Mesothelial cell of epicardium (in vitro differentiated cells): ENCODE measurements at places on chromosomes 12 and 14.

DNA sequence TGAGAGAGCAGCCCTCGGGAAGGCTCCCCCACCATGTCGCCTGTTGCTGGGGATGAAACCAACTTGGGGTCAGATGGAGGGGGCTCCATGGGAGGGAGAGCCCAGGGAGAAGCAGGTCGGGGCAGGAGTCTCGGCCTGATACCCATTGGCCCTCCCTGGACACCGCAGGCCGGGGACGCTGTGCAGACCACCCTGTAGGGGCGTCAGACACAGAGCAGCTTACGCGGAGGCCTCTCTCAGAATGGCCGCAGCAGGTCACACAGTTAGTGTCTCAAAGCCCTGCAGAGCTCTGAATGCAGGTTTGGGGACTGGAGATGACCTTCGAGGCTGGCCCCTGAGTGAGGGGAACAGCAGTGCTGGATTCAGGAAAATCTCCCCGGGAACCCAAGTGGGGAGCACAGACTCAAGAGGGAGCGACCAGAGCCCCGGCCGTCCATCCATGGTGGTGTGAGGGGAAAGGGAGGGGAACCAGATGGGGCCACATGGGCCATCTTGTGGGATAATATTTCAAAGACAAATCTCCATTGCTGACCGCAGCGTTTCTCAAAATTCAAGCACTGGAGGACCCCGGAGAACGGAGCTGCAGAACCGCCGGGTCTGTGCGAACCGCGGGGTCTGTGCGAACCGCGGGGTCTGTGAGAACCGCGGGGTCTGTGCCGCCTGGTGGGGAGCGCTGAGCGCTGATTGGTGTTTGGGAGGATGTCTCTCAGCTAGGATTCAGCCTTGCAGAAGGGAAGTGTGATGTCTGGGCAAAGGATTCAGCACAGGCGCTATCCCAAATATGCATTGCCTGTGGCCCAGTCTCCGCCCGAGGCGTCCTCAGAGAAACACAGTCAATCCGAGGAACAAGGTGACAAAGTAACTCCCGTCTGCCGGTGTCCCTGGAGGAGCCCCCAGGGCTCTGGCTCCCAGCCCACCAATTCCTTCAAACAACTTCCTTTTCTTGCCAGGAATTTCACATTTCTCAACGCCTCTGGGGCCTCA is 324.4 kb upstream of the RTL1 start:
- DNase-seq, result peak; percentile 35

DNA sequence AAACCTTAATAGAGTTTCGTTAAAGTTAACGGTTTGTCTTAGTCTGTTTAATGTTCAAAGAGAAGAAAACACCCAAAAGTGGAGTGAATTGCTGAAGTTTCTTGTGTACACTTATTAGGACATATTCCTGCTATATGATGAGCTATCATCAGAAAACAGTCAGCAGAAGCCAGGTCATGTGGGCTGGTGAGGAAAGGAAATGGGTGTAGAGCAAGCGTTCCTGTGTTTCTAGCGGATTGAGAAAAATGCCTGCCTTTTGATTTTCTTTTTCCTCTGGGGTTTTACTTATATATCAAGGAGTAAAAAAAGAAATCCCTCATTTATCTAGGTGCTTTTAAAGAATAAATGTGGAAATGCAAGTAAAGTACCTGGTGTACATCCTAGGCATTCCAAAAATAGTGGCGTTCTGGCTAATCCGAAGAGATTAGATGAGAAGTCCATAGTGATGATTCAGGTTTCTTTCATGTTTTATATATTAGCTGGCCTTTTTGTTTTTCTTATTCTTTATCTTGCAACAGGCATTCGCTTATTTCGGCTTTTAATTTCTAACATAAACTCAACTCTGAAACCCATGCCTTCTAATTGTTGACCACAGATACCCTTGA is 50.7 kb downstream of the FLRT2 start:
- no peak for DNase-seq

DNA sequence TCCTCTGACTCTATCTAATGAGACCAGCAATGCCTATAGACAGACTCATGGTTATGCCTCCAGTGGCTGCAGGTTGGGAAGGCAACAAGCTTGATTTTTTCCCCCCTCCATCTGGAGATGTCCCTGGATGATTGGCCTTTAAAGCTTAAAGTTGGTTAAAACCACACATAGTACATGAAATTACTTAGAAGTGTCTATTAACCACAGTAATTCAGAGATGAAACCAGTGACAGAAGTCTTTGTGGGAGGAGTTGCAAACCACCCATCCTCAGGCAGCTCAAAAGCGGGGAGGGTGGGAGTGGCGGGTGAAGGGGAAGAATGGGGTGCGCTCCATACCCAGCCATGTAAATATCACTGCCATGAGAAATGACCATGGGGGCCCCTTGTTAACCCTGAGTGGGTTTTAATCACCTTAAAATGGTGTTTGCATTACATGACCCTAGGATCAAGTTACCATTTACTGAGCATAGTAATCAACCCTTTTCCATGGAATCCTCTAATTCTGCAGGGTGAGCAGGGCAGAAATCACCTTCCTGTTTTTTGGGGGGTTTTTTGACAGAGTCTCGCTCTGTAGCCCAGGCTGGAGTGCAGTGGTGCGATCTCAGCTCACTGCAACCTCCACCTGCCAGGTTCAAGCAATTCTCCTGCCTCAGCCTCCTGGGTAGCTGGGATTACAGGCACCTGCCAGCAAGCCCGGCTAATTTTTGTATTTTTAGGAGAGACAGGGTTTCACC is 133.5 kb downstream of the FOXN3 start:
- no peak for DNase-seq

DNA sequence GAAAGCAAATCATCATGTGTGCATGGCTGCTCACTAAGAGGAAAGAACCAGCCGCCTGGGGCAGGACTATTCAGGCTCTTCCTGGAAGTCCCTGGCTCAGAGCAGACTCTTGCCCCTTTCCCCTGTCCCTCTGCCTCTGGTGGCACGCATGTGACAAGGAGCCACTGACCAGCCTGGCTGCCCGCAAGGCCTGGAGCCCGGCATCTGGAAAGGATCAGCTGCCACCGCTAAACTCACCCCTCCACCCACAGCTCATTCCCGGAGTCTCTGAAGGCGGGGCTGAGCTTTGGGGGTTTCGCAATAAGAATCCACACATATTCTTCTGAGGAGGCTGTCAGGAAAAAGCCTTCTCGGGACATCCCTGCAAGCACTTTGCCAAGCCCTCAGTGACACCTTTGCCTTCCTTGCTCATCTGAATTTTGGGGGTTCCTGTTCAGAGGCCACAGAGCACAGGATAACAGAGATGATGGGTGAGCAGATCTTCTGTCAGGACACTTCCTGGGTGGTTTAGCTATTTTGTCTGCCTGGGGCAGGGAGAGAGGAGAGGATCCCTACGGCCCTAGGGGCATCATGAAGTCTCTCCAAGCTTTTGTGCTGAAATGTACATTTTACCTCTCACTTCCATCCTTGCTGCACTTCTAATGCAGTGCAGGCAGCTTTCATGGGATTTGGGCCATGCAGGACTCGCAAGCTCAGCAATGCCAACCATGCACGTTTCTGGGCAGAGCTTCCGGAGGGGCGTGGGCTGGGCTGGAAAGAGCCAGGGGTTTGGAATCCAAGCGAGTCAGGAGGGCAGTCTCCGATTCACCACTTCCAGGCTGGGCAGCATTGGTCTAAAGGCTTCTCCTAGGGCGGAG is 124.8 kb upstream of the MAP1LC3B2 start:
- DNase-seq, result peak; percentile 68

DNA sequence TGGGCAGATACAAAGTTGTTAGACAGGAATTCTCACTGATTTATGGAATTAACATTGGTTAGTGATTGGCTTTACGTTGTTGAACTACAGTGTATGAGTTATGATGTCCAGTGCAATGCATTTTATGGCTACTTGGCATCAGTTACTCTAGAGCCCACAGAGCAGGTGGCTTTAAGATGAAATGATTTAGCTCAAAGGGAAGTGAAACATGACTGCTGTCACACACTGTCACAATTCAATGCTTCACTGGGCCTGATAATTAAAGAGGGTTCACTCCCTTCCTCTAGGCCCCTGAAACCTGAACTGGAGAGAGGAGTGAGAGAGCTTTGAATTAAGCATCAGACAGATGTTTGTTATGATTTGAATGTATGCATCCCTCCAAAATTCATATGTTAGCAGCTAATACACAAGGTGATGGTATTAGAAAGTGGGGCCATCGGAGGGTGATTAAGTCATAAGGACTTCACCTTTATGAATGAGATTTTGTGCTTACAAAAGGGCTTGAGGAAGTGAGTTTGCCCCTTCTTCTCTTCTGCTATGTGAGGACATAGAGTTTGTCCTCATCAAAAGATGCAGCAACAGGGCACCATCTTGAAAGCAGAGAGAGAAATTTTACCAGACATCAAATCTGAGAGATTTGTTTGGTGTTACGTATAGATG is 175.8 kb upstream of the GRIN2B start:
- DNase-seq, result no peak

DNA sequence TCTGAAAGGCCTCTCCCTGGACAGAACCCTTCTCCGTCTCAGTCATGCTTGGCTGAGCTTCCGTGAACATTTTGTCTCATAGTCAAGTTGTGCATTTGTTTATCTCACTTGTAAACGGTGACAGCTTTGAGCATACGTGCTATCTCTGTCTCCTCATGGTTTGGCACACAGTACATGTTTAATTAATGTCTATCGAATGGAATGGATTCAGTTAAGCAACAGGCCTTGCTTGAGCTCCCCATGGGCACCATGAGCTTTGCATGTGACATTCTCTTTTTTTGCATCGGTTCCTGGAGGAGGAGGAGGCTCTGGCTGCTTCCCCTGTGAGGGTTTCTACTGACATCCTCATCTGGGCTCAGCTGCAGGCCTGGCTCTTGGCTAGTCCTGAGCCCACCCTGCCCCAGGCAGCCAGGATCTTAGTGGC is 80.0 kb downstream of the PRIMA1 start:
- no peak for DNase-seq

DNA sequence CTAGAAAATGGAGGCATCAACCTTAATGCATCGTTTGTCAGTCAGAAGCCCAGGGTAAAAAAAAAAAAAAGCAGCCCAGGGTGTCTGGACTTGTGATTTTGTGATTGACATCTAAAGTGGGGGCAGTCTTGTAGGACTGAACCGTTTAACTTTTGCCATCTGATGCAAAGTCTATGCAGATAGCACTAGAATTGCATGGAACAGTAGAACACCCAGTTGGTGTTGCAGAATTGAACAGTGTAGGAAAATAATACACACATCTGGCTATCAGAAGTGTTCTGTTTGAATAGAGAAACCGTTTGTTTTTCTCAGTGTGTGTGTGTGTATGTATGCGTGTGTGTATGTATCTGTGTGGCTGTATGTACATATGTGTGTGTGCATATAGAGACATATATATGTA is 45.0 kb downstream of the SLCO1A2 start:
- no peak for DNase-seq

DNA sequence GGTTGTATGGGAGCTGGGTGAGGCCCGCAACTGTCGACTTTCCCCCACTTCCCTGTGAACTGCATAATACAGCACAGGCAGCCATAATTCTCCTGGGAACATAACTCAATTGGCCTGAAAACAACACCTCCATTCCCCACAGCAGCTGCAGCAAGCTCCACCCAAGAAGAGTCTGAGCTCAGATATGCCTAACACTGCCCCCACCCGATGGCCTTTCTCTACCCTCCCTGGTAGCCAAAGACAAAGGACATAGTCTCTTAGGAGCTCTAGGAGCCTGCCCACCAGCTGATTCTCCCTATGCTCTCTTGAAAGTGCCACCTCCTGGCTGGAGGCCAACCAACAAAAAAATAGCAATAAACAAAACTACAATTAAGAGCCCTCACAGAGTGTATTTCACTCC is 542.7 kb upstream of the LMO3 start:
- no peak for DNase-seq

DNA sequence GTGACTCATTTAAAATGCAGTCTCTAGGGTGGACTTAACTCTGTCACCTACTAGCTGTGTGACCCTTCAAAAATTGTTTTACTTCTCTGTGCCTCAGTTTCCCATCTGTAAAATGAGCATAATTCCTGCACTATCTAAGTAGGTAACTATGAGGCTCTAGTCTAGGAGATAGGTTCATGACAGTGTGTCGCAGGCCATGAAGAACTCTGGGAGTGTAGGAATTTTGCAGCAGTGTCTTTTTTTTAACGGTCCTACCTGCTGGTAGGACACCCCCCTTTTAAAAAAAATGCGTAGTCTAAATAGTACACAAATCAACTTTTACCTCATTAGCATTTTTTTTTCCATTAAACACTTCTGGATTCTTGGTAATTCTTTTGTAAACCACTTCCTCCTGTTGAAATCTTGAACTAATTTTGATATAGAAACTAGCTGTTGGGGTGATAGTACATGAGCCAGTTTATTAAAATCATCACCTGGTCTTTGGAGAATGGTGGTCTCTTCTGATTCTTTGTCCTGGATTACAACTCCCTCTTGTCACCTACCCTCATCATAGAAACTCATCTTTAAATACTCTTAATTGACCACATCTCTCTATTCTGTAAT is 86.0 kb upstream of the SLC38A2 start:
- DNase-seq, result no peak

DNA sequence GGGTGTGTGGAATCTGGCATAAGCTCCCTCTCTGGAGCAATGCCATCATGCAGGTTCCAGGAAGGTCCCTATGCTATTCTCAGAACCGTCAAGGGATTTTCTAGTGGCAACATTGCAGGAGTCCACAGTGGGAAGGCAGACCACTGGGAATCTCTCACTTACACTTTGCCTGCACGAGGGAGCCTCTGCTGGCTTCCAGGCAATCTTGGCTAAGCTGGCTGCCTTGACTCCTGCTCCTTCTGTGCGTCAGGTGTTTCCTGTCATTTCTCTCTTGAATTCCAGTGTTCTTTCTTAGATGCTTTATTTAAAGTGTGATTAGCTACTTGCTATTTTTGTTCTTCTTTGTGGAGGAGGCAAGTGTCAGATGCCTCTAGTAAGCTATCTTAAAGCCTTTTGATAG is 414.0 kb upstream of the ATP2B1 start:
- no peak for DNase-seq

DNA sequence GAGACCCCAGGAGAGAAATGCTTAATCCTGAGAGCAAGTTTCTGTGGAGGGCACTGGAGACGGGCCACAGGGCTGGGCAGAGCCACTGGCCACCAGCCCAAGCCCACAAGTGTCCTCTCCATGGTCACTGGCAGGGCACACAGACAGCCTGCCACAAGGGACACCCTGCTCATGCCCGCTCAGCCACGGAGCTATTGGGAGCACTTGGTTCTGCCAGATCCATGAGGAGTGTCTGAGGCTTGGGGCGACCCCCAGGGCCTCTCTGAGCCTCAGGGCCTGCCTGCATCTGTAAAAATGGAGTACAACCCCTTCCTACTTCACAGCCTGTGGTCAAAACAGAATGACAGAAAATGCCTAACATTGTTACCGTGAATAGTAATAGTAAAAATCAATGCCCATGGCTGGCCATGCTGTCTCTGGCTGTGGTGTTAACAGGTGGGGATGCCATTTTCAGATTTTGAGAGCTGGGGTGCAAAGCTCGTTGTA is 3.2 kb downstream of the PGF start:
- no peak for DNase-seq

GRCh38 chr12:19988459-19988873 is 379.9 kb upstream of the PDE3A start:
- DNase-seq, result no peak
